ENCODE measurements at places on chromosomes 3 and 15.

GRCh38 chr3:12962292-12962691 is 110.9 kb downstream of the IQSEC1 start:
- no peak for DNase-seq

DNA sequence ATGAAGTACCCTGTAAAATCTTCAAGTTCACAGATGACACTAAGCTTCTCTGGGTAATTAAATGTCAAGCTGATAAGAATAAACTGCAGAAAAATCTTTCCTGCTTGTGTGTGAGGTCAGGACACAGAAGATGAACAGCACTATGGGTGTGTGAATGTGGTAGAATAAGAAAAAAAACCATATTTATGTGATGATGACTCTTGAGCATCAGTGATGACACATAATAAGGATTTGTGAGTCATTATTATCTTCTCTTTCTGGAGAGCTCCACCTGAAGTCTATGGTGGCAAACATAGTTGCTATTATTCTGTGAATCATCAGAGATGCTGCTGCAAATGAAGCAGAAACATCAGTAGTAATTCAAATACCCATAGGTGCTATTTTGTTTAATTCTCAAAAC is 422.4 kb downstream of the DIPK2A start:
- no peak for DNase-seq

DNA sequence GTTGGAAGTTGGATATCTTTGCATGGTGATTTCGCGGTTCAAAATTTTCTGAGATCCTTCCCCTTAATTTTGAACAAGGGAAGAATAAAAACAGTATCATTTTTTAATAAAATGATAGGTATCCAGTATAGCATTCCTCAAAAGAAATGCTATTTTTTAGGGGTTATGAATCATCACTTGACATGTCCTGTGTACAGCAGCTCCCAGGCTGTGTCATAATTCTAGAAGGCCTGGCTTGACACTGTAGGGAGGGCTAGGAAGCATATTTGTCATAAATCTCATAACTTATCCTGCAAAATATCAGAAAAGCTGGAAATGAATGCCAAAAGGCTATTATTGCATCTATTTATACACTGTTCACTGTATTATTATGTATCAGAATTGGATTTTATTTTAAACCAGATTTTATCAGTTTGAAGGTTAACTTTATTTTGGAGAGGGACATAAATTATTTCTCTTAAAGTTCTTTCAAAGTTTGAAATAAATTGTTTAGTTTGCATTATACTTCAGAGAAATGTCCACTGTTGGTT is 539.1 kb upstream of the ROBO2 start:
- no peak for DNase-seq

GRCh38 chr15:31307270-31308184 is 19.1 kb upstream of the KLF13 start:
- DNase-seq, result no peak
